ENCODE measurements at places on chromosomes 13 and 19.

- DNase-seq = no peak
Observed at GRCh38 chr13:105441051-105441750, 1094.3 kb downstream of the EFNB2 start.

- no peak for DNase-seq
Observed at GRCh38 chr13:33322543-33322809, 36.9 kb upstream of the STARD13 start.

DNA sequence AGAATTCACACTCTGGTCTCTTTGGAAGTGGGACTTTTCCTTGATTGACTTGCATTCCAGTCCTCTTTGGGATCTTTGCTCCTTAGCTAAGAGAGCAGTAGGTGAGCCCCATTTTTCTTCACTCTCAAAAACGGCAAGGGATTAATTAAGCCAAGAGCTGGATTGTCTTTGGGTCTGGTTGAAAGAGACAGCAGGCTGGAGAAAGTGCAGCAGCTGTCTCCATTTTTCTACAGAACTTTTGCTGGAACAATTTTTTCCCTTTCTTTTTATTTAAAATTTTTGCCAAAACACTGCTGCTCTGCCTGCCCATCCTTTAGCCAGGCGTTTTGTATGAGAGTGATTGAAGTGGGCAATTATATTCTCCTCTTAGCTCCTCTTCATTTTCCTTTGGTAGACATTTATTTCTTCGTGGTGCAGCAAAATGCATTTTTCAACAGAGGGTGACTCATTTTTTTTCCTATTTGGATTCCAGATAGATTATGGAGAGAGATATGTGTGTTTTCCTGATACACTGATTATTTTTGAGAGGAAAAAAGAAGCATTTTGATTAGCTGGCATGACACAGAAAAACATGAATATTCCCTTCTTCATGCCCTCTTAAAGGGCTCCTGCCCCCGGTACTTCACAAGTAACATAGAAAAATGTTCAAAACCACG lies 371.2 kb upstream of the NBEA start:
- no peak for DNase-seq

DNA sequence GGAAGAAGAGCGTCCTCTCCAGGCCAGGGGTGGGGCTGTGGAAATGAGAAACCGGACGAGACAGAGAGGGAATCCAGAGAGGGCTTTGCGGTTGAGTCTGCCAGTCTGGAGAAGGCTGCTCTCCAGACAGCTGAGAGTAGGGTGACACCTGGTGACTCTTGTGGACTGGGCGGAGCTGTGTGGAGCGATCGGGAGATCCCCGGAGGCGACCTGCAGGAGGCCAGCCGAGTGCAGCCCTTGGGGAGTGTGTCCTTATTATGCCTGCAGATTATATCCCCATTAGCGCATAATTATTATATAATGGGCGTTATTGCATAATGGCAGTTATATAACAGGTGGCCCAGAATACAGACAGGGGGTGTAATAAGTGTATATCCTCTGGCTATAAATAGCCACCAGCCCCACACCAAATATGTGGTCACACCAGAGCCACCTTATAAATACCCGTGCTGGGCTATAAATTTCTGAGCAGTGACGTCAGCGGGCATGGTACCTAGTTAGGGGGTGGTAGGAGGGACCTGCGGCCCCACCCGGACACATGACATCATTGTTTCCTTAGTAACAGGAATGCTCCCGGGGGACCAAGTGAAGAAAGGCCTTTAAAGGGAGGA lies 41.2 kb downstream of the NFIX start:
- no peak for DNase-seq

GRCh38 chr19:9296336-9296735 lies 13.3 kb downstream of the ZNF699 start:
- no peak for DNase-seq

DNA sequence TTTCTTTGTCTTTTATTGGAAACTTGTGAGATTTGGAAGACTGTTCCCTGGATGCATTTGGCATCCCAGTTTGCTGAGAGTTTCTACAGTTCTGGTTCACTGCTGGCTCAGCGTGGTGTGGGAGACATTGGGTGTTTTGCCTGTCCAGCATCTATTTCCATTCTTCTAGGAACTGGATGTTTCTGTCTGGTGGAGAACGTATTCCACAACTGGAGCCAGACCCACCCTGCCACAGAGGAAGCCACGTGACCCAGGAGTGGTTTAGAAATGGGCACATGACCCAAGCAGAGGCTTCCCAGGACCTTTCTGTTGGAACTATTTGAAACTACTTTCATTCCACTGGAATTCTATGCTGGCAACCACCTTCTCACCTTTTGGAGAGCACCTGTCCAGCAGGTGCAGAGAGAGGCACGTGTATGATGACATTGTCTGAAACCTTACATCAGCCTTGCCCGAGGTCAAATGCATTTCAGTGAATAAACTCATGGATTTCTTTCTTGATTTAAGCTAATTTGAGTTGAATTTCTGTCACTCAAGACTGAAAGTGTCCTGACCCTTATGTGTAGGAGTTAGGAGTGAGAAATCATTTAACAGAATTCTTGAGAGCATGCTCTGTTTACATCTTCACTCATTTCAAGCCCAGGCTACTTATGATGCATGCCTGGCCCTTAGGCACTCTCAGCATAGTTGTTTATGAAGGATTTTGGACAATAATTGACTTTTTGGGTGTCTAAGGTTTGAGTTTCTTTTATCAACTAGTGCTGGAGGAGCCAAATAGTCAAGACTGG lies 121.8 kb downstream of the AKAP11 start:
- DNase-seq = no peak

- no peak for DNase-seq
Observed at GRCh38 chr19:36420961-36421748, 2.7 kb upstream of the ZFP82 start.

DNA sequence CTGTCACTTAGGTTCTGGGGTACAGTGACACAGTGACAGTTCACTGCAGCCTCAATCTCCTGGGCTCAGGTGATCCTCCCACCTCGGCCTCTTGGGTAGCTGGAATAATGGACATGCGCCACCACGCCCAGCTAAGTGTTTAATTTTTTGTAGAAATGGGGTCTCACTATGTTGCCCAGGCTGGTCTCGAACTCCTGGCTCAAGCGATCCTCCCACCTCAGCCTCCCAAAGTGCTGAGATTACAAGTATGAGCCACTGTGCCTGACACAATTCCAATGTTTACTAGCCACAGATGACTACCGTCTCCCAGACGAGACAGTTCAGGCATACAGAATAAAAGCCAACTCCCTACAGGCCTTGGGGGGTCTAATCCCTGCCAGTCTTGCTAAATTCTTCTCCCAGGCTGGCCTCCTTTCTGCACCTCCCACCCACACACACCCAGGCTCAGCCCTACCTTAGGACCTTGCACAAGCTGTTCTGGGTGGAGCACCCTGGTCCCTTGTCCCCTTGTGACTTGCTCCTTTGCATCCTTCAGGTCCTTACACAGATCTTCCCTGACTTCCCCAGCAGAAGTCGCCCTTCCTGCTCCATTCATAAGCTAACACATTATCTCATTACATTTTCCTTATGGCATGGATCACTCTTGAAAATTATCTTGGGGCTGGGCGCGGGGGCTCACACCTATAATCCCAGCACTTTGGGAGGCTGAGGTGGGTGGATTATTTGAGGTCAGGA lies 106.4 kb downstream of the INSR start:
- DNase-seq = no peak

- no peak for DNase-seq
Observed at GRCh38 chr13:96274046-96274445, 184.1 kb downstream of the HS6ST3 start.

- no peak for DNase-seq
Observed at GRCh38 chr13:113843063-113843654, 20.7 kb downstream of the GAS6 start.

- DNase-seq = no peak
Observed at GRCh38 chr19:24071078-24071477, 15.9 kb upstream of the ZNF254 start.

DNA sequence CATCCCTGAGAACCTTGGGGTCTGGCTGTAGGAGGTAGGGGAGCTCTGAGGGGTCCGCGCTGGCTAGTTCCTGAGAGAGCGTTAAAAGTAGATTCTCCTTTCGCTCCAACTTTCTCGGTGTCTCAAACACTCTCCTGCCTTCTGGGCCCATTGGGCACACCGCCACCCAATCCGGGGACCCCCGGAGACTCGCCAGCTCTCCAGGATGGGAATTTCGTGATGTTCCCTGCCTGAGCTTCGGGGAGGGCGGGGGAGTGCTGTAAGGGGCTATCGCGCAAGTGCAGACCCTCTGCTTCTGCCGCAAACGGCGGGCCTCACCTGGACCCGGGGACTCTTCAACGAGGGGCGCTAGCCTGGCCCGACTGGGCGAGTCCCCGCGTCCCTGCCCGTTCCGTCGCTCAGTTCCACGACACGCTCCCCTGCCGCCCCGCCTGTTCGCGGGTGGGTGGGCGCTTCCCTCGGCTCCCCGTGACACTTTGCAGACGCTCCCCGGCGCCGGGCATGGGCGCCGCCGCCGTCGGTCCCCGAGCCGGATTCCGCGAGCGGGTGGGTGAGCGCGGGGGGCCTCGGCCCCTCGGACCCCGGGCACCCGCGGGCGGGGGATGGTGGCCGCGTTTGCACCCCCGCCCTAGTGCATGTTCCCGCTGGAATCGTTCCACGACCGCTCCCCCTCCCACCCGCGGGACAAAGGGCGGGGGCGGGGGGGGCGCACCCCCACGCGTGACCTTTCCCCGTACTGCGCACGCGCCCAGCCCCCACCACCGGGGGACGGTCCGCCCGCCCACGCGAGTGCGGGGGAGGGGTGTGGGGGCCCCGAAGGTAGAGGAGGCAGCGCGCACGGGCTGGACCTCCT lies at the start of gene CCDC106:
Gene CCDC106 (plus strand): TSS at position 481 of the 853 bp plus-strand sequence. CDS start 835 bp downstream, outside the sequence.
- DNase-seq = peak; percentile 37

- DNase-seq = no peak
Observed at GRCh38 chr19:16355293-16356043, 30.8 kb downstream of the KLF2 start.

DNA sequence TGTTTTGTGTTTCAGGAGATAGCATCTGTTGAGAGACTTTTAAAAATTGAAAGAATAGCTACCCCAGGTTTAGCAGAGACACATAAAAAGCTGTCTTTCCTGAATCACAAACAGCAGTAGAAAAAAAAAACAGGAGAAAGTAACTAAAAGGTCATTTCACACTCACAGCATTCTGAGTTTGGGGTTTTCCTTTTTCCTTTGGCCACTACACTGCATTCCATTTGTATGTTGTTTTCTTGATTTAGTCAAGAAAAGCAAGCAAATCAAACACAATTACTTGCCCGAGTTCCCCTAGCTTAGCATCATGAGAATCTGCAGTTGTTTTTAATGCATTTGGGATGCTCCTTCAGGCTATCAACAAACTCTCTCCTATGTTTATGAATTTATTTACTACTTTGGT lies 161.0 kb downstream of the KCTD12 start:
- no peak for DNase-seq

DNA sequence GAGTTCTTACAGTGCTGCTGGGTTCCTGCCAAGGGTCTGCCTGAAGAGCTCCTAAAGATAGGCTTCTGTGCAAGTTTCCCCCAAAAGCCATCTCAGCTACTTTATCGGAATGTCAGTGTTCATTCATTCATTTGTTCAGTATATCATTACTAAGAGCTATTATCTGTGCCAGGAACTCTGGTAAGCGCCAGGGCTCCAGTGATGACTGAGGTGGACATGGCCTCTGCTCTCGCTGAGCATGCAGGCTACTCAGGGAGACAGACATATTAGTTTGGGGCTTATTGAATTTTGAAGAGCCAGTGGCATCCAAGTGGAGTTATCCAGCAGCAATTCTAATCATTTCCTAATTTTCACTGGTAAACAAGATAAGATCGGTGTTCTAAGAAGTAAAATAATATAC lies 65.8 kb downstream of the DGKH start:
- no peak for DNase-seq

GRCh38 chr13:42807241-42807640 lies 25.9 kb downstream of the FAM216B start:
- no peak for DNase-seq

DNA sequence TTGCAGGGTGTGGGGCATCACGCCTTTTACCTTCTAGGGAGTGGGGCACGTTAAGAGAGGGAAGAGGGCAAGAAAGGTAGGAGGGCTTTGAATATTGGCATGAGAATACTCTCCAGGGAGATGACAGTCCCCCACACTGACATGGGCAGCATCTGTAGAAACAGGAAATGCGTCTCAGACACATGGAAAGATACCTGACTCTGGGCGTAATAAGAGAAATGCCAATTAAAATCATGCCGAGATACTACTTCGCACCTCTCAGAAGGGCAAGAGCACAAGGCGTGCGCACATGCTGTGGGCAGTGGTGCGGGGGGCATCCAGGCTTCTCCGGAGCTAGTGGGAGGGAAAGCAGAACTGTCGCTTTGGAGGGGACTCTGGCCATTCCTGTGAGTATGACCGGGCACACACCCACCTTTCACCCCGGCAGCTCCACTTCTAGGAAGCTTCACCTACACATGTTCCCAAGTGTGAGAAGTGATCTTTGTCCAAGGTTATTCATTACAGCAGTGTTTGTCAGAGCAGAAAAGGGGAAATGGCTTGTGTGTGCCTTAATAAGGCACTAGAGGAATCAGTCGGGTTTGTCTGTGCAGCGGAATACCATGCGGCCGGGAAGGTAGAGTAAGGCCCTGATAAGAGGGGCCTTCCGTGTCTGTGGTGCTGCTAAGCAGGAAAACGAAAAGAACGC lies 99.5 kb downstream of the SIPA1L3 start:
- peak; percentile 16 for DNase-seq

DNA sequence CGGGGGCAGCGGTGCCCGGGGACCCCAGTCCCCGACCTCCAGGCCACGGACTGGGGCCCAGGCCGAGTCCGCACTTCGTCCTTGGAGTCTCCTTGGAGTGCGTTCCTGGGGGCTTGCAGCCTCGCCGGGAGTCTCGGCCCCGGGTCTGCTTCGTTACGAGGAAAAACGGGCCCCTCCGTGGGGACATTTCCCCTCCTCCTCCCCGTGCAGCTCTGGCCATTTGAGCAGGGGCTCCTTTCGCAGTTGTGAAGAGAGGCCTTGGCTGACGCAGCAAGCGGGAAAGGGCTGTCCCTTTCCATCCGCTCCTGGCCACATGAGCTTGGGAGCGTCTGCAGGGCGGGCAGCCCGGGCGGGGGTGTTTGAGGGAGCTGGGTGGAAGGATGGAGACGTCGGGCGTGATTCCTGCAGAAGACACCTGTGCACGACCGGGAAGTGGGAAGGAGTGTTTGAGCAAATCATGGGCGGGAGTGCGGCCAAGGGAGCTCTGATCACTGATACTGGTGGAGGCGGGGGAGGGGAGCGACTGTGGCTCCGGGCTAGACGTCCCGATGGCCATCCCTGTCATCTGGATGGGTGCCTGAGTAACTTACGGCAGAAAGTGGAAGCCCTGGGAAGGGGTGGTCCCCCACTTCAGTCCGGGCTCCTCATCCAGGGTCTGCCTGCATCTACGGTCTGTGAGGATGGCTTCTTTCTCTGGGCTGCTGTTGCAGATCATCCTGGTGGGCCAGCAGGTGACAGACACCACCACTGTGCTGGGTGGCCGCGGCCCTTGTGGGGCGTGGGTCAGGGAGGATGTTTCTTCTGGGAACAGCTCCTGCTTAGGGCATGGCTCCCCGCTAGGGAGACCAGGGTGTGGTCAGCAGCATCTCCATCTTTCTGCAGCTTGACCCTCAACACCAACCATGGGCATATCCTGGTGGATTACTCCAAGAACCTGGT lies 736 bp downstream of the GPI start:
- no peak for DNase-seq

Measured in CD4-positive, alpha-beta T cell treated with Interleukin-4 for 1 hour (primary cell).